Left lung (tissue), 14 donors: ENCODE measurements at places on chromosomes 16 and 17. TPM values are rescaled to one million over a fixed set of nuclear protein-coding genes. Genes with fewer than 3 reads are reported as not detected.

DNA sequence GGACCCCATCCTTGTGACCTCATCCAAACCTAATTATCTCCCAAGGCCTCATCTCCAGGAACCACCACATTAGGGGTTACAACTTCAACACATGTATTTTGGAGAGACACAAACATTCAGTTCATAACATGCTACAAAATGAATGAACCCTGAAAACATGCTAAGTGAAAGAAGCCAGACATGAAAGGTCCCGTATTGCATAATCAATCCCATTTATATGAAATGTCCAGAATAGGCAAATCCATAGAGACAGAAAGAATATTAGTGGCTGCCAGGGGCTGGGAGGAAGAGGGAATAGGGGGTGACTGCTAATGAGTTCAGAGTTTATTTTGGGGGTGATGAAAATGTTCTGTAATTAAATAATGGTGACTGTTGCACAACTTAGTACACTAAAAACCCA, 3.7 kb upstream of the IL34 start:
- no peak overlapping the region for H3K4me3 ChIP-seq
- DNase-seq, result no peak
- no peak overlapping the region for H3K27ac ChIP-seq
- no peaks in the 10 kb centered on the region for H3K4me1 ChIP-seq
- H3K27me3 ChIP-seq, result no peaks in the 10 kb centered on the region
- H3K36me3 ChIP-seq, result no peaks in the 10 kb centered on the region

DNA sequence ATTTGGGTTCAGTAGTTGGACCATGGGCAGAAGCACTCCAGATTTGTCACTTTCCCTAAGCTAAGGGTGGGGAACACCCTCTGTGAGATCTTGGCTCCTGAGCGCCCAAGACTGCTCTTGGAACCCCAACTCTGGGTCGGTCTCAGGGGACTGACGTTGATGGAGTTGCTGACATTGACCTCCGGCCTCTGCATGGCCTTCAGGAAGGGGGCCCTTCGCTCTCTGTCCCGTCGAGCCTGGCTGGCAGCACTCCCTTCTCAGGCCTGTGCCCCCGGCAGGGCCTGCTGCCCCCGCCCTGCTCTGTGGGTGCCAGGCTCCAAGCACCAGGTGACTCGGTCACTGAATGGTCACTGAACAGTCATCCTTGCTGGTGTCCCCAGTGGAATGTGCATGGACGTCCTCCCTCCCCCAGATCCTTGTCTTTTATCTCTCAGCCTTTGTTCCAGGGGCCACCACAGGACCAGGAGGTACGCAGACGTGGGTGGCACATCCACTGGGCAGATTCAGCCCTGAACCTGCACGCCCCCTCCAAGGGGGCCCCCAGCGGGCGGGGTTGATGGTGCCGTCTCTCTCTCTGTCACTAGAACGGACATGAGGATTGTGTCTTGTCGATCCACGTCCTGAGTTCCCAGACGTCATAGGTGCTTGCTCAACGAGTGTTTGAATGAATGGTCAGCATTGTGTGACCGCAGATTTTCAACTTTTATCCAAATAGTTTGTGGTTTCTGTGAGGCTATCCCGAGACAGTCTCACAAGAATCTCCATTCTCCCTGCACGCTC, 314.5 kb downstream of the SEC14L1 start:
- no peaks in the 10 kb centered on the region for H3K36me3 ChIP-seq
- DNase-seq, result peak; percentile 54
- H3K27ac ChIP-seq, result no peak overlapping the region
- H3K4me1 ChIP-seq, result peaks cover 30% of the 10 kb centered on the region
- no peaks in the 10 kb centered on the region for H3K27me3 ChIP-seq

DNA sequence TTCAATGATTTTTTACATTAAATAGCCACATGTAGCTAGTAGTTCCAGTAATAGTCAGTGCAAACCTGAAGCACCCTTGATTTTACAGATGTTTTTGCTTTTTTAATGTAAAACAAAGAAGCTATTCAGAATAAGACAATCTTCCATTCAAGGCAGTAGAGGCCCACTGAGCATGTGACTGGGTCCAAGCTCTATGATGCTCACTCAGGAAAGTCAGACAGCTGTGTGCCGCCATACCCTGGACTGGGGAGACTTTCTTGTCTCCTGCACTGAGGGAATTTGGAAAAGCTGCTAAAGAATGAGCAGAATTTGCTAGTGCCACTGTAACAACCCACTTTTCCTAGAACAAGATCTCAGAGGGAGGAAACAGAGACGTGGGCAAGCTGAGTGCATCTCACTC, 11.5 kb downstream of the CENPN start:
- no peaks in the 10 kb centered on the region for H3K36me3 ChIP-seq
- no peaks in the 10 kb centered on the region for H3K4me1 ChIP-seq
- no peak overlapping the region for H3K27ac ChIP-seq
- no peak overlapping the region for H3K4me3 ChIP-seq
- no peak for DNase-seq

- peaks cover 21% of the 10 kb centered on the region for H3K4me1 ChIP-seq
- H3K27ac ChIP-seq, result no peak overlapping the region
- DNase-seq, result no peak
- H3K27me3 ChIP-seq, result no peaks in the 10 kb centered on the region
Measured at GRCh38 chr17:81479175-81480071, 33.2 kb downstream of the ACTG1 start.

- H3K4me3 ChIP-seq, result no peak overlapping the region
- H3K27me3 ChIP-seq, result no peaks in the 10 kb centered on the region
- no peak overlapping the region for H3K27ac ChIP-seq
Measured at GRCh38 chr17:83132251-83133081, 53.1 kb downstream of the METRNL start.

ANKS4B gene
- total RNA-seq, result not detected

SHISA9 gene
- not detected for total RNA-seq

- no peak overlapping the region for H3K4me3 ChIP-seq
- no peaks in the 10 kb centered on the region for H3K36me3 ChIP-seq
- no peak overlapping the region for H3K27ac ChIP-seq
Measured at GRCh38 chr16:50059669-50060068, 6.1 kb upstream of the HEATR3 start.

DNA sequence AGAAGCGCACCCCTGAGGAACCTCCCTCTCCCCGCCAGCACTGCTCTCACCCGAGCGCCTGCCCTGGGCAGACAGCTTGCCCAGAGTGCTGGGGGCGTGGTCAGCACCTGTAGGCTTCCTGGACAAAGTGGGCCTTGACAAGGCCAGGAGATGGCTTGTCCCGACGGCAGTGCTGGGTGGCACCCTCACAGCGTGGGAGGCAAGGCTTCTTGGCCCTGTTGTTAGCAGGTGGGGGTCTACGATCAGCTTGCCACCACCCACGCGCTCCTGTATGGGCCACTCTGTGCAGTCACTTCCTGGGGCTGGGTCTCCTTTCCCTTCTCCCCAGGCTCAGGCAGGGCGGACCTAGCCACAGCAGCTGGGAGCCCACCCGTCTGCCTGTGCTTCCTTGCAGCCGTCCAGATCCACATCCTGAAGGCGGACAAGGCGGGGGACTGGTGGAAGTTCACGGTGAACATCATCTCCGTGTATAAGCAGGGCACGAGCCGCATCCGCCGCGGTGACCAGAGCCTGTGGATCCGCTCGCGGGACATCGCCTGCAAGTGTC, 218.0 kb downstream of the NTN1 start:
- no peak for DNase-seq
- H3K4me1 ChIP-seq, result peaks cover 21% of the 10 kb centered on the region
- peak overlapping the region; percentile 40 for H3K4me3 ChIP-seq
- H3K36me3 ChIP-seq, result no peaks in the 10 kb centered on the region
- peaks cover 30% of the 10 kb centered on the region for H3K27me3 ChIP-seq

- H3K4me3 ChIP-seq, result no peak overlapping the region
- H3K4me1 ChIP-seq, result no peaks in the 10 kb centered on the region
- H3K36me3 ChIP-seq, result no peaks in the 10 kb centered on the region
- DNase-seq, result no peak
- H3K27ac ChIP-seq, result no peak overlapping the region
- H3K27me3 ChIP-seq, result peaks cover 7% of the 10 kb centered on the region
Measured at GRCh38 chr16:21101631-21102420, 48.8 kb downstream of the DNAH3 start.

- no peak overlapping the region for H3K4me3 ChIP-seq
- H3K27ac ChIP-seq, result no peak overlapping the region
- peaks cover 5% of the 10 kb centered on the region for H3K4me1 ChIP-seq
- no peak for DNase-seq
- peaks cover 50% of the 10 kb centered on the region for H3K27me3 ChIP-seq
Measured at GRCh38 chr16:22946433-22946832, 132.5 kb downstream of the HS3ST2 start.

- H3K27me3 ChIP-seq, result no peaks in the 10 kb centered on the region
- no peaks in the 10 kb centered on the region for H3K36me3 ChIP-seq
- DNase-seq, result no peak
- H3K4me3 ChIP-seq, result no peak overlapping the region
Measured at GRCh38 chr16:31087971-31088370, 772 bp downstream of the PRSS53 start.

DNA sequence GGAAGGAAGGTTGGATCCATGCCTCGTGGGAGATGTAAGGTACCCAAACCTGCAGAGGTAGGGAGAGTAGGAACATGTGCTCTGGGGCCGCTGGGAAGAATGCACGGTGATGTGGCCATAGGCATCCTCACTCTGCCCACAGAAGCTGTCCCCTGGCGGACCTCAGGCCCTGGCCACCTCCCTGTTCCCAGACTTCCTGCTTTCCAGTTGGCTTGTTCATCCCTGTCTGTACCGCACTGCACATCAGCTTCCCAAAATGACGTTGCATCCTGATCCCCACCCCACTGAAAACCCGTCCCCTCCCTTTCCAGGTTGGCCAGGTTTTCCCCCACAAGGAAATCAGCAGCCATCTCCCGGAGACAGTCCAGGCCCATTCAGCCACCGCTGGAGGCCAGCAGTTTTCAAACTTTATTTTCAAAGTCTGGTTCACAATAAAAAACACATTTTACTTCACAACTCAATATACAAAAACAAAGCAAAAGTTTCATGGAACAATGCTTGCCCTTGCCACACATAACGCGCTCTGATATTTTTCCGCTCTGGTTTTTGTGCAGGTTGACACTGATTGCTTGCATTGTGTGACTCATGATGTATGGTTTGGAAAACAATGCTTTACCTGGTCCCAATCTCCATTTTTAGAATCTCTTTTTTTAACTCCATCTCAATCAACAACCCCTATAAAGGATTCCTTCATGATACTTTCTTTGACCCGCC, 143.0 kb downstream of the GAS7 start:
- no peak for DNase-seq
- H3K4me1 ChIP-seq, result peaks cover 2% of the 10 kb centered on the region
- H3K4me3 ChIP-seq, result no peak overlapping the region
- H3K27me3 ChIP-seq, result peaks cover 12% of the 10 kb centered on the region
- H3K36me3 ChIP-seq, result no peaks in the 10 kb centered on the region

GRCh38 chr17:42247734-42248133, 28.5 kb downstream of the STAT5B start:
- peak overlapping the region; percentile 96 for H3K27ac ChIP-seq
- H3K4me1 ChIP-seq, result peaks cover 8% of the 10 kb centered on the region
- no peaks in the 10 kb centered on the region for H3K27me3 ChIP-seq
- no peak for DNase-seq
- H3K36me3 ChIP-seq, result no peaks in the 10 kb centered on the region

SKAP1 gene
- 3.0 TPM for total RNA-seq
